ENCODE measurements at places on chromosomes 5 and 9.
A peak's percentile ranks its signal among the peaks of the same experiment; 100 is the strongest.

DNA sequence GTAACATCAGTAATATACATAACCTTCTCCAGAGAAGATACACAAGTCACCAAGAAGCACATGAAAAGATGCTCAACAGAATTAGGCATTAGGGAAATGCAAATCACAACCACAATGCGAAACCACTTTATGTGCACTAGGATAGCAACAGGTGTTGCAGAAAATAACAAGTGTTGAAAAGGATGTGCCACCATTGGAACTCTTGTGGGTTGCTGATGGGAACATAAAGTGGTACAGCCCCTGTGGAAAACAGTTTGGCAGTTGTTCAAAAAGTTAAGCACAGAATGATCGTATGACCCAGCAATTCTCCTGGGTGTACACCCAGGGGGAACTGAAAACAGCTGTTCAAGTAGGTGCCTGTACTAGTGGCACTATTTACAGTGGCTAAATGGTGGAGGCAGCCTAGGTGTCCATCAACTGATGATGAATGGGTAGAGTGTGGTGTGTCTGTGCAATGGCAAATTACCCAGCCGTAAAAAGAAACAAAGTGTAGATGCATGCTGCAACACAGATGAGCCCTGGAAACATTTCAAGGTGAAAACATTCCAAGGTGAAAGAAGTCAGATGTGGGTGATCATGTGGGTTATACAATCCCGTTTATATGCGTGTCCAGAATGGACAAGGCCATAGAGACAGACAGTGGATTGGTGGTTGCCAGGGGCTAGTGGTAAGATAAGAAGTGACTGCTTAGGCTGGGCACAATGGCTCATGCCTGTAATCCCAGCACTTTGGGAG is 27.2 kb downstream of the CCDC69 start:
- no peak for DNase-seq

DNA sequence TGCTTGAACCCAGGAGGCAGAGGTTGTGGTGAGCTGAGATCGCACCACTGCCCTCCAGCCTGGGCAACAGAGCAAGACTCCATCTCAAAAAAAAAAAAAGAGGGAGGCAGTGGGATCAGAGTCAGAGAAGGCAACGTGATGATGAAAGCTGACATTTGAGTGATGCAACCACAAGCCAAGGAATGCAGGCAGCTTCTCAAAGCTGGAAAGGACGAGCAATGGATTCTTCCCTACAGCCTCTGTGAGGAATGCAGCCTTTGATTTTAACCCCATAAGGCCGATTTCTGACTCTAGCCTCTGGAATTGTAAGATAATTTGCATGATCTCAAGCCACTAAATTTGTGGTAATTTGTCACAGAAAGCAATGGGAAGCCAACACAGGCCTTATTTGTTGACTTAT is 9.8 kb downstream of the TGFBI start:
- DNase-seq = no peak

- DNase-seq = no peak
These were observed 672.5 kb upstream of the RORB start for GRCh38 chr9:73824671-73825070.

- DNase-seq = no peak
These were observed 520 bp downstream of the PCDH12 start for GRCh38 chr5:141957367-141957996.

DNA sequence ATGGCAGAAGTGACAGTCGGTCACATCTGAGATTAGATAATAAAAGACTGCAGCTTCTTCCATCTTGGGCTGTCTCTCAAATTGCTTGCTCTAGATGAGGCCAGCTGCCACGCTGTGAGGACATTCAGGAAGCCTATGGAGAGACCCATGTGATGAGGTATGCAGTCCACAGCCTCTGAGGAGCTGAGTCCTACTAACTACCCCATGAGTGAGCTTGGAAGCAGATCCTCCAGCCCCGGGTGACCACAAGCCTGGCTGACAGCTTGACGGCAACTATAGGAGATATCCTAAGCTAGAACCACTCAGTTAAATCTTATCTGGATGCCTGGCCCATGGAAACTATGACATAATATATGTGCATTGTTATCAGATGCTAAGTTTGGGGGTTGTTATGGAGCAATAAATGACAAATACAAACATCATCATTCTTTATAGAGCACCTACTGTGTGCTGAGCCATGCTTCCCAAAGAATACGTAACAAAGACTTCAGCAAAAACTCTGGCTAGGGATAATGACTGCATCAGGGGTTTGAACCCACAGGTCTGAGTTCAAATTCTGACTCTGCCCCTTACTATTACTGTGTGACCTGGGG is 26.7 kb downstream of the KCNV2 start:
- DNase-seq = no peak

GRCh38 chr5:96072791-96073165 is 111.1 kb upstream of the ELL2 start:
- no peak for DNase-seq

DNA sequence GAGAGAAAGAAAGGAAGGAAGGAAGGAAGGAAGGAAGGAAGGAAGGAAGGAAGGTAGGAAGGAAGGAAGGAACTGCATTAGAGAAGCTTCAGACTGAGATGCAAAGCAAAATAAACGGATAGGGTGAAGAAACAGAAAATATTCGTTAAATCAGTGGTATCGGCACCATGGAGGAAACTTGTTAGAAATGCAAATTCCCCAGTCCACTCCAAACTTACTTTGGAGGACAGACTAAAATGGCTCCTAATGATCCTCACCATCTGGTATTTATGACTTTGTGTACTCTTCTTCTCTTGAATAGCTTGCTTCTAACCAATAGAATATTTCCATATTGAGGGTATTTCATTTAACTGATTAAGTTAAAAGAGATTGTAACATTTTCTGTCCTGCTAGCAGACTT is 87.9 kb upstream of the GCNT4 start:
- DNase-seq = no peak

GRCh38 chr9:114738581-114739316 is 56.8 kb upstream of the TEX48 start:
- DNase-seq = peak; percentile 46

DNA sequence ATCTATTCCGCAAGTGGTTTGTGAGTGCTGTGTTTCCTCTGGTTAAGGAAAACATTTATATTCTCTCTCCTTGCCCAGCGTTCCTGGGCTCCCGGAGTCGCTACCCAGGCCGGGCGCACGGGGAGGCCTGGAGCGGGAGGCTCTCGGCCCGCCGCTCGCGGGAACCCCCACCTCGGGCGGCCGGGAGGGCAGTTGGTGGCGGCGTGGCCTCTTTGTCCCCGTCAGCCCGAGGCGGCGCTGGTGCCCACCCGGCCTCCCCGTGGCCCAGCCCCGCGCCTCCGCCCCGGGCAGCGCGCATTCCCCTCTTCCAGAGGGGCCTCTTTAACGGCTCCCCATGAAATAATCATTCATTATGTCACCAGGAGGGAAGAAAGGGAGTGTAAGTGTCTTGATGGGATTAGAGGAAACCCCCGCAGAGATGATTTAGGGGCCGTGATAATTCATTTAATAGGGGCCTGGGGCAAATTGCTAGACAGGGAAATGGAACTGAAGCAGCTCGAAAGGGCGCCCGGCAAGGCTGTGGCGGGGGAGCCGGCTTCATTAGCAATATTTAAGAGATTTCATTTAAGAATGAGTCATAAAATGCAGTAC is 181.9 kb upstream of the TBCA start:
- DNase-seq = no peak

DNA sequence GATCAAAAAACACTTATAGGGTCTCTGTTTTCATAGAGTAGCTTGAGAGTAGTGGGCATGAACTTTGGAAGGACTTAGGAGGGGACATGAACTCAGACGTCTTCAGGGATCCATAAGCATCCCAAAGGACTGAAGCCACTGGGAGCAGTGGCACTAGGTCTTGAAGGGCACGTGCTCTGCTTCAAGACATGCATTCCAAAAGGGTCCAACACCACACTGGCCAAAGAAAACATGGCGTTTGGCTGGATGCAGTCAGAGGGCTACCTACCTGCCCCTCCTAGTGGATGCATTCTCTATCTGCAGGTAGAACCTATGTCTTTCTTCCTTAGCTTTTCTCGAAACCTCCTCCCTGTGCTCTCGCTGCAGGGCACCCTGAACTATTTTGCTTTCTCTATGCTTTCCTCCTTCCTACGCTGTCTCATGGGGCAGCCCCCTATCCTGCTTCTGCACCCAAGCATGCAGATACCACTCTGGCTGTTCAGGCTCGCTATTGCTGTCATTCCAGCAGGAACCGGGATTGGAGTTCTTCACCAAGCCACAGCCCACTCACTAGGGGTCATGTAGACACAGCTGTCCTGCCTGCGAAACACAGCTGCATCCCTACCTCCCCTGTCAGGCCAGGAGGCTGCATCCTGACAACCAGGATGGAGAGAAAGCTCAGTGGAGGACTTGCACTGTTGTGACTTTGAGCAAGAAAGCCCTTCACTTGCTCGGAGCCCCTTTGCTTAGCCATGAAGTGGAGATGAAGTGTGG is 11.9 kb downstream of the FAM240B start:
- DNase-seq = no peak

DNA sequence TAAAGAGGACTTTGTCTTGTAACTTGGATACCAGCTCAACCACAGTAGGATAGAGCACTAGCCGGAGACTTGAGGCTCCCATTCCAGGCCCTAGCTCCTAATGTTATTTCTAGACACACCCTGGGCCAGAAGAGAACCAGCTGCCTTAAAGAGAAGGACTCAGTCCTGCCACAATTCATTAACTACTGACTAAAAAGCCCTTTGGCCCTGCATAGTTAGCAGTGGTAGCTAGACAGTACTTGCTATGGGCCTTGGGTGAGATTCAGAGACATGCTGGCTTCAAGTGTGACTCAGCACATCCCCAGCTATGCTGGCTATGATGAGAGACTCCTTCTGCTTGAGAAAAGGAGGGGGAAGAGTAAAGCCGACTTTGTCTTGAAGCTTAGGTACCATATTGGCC is 47.3 kb downstream of the TMEM167A start:
- DNase-seq = peak; percentile 5

- DNase-seq = no peak
These were observed 224.4 kb downstream of the HSPA4 start for GRCh38 chr5:133276171-133276570.

DNA sequence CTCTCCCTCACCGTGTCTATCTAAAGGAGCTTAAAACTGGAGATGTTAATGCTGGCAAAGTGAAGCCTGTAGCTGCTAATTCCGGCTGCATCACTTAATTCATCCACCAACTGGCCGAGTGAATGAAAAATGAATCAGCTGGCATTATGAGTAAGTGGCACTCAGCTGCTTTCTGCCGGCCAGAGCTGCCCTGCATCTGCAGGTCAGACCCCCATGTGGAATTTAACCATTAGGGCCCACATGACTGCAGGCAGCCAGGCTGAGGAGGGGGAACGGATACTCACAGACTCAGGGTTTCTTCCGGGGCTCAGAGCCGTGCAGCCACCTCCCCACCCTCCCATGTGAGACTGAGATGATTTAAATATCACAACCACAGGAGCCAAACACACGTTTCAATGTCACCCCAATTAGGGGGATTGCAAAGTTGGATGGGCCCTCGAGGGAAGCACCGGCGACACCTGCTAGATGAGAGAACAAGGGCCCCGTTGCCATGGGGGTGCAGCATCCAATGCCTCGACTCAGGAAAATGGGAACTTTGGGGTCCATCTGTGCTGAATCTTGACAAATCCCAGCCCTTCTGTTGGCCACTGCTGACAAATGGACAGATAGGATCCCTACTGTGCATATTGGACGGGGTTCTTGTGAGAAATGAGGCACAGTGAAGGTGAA is 115.6 kb upstream of the ALDH1B1 start:
- DNase-seq = no peak

All from epithelial cell of prostate (primary cell).